ENCODE measurements at places on chromosomes 7 and 10.

DNA sequence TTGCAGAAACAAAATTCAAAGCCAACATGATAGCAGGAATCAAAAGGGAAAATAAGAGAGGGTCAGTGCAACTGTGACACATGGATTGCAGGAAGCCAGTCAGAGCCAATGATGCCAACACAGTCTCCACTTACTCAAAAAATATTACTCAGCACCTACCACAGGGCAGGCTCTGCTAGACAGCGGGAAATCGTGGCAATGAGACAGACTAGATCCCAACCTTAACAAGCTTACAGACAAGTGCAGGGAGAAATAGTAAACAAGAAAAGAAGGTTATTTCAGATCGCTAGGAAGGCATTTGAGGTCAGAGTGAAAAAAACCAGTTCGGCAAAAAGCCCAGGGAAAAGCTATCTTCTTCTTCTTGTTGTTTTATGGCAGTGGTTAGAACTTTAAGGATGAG lies 45.2 kb upstream of the NPFFR1 start:
- no peak for DNase-seq

DNA sequence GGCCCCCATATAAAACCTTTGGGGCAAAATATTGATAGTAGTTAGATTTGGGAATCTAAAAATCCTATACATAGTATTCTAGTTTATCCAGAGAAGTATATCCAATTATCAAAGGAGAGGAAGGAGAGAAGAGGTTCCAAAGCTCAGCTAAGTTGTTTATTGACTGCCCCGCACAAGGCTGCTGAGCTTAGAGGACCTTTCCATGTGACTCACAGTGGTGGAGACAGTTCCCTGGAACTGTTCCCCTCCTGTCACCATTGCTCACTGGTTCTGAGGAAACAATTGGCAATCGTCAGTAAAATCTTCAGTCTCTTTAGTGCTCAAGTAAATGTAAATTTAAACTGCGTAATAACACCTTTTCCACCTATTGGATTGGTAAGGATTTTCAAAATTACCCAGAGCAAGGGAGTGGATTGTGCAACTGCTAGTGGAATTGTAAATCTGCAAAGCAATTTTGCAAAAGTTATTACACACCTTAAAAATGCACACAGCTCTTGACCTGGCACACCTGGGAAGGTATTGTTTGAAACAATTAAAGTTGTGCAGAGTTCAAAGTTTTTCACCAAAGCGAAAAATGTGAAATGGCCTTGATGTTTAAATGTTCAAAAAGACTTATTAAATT lies 63.1 kb downstream of the EEPD1 start:
- DNase-seq: no peak

- DNase-seq: no peak
Measured at GRCh38 chr7:134850066-134850465, 70.6 kb downstream of the CALD1 start.

GRCh38 chr10:3067118-3067858 lies at the start of gene PFKP:
Gene PFKP (plus strand): TSS chr10:3067548. CDS start chr10:3067596, 48 bp downstream.
- DNase-seq: no peak

DNA sequence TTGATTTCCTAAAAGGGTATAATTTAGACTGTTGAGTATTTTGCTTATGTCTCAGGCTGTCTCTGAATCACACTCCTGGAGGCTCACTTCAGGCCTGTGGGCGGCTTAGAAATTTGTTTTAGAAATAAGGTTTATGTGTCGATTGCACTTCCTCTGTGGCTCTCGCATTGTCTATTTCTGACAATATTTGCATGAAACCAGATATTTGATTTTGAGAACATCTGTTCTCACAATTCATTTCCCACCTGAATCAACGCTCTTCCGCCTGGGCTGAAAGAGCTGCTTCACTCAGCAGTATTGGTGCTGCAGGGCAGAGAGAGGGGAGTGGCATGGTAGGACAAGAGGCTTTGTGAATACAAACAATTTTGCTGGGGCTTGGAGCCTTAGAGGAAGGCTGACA lies 262.0 kb downstream of the ADRA2A start:
- no peak for DNase-seq

DNA sequence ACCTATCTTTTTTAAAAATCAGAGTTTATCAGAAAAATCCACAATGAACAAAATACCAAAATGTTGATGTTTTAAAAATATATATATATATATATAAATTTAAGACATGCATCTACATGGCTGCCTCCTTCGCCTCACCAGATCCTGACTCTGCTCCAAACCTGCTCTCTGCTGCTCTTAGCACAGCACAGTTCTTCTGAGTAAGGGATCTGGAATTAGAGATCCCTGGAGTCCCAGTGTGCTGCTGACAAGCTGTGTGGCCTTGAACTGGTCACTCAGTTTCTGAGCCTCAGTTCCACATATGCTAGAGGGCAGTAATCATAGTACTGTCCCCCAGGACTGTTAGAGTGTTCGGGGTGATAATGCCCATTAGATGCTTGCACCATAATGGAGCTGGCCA lies 53.1 kb upstream of the AQP1 start:
- no peak for DNase-seq

Data from right forelimb (tissue), 1 donor.